ENCODE measurements at places on chromosomes 4 and X.

DNA sequence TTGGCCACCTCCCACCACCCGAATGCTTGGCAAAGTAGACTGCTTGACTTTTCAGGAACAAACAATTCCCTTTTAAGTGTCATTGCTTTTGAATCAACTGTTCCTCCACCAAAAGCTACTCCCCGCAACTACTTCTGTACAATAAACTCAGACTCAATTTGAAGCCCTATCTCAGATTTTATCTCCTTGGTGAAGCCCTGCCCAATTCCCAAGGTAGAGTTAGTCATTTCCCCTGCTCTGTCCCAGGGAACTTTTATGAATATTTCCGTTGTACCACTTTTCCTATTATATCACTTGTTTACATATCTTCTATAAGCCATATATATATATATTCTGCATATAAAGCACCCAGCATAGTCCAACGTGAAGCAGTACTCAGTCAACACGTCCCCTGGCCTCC lies 102.8 kb downstream of the C4orf51 start:
- DNase-seq, result no peak

DNA sequence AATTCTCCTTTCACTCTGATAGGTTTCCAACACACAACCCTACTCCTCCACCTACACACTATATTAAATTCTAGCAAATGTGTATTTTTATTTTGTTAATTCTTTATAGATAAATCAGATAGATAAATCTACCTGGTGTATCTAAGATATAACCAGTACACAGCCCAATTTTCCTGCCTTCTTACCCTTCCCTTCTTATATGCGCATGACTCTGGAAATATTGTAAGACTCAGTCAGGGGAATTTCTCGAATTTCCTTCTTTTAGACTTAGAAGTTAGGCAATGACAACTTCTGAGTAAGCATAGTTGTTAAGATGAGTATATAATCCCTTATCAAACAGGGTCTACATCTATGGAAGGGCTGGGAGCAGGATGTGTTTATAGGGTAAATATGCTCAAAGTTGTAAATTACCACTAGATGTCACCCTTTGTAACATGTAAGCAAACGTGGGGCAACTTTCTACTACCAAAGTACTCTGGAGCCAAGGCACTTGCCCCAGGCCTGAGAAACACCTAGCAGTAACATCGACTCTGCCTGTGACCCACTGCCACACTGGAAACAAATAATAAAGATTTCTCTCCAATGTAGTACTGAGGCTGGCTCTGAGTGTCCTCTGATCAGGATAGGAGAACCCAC lies 444.7 kb downstream of the IQCM start:
- DNase-seq, result peak; percentile 79

- DNase-seq, result no peak
Measured at GRCh38 chr4:138290805-138291204, 48.7 kb upstream of the SLC7A11 start.

GRCh38 chrX:12309040-12309743 lies 170.9 kb downstream of the FRMPD4 start:
- DNase-seq, result no peak

GRCh38 chr4:3305610-3306371 lies 13.0 kb downstream of the RGS12 start:
- no peak for DNase-seq

DNA sequence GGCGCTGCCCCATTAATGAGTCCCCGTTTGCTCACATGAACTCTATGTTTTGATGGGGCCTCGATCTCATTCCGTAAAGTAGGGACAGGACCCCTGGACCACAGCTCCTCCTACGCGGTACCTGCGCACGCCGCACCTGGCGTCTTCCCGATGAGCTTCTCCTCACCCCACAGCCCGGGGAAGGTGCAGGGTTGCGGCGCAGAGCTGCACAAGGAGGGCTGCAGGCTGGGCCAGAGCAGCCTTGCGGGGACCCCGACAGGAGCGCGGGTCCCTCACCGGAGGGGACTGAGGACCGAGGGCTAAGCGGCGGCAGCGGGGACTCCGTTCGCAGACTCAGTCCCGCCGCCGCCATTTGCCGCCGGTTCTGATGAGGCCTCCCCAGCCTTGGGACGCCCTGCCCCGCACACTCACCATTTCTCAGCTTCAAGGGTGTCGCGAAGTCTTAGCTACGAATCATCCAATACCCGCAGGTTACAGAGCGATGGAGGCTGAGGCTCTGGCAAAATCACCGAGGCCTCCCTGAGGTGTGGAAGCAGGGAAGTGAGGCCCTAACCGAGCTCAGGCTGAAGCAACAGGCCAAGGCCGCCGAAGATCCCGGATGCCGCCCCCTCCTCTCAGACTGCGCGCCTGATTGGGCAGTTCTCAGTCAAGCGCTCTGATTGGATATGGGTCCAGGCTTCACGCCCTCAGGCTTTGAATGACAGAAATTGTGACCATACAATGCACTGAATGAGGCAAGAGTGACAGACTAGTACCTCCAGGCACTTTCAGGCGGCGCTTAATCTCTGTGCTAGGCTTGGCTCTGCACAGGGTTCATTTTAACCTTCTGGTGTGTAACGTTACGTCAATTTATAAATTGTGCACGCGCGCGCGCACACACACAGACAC lies 25.1 kb downstream of the ZNF721 start:
- DNase-seq, result peak; percentile 99

GRCh38 chr4:26020083-26020668 lies 106.2 kb downstream of the SMIM20 start:
- DNase-seq, result peak; percentile 70

DNA sequence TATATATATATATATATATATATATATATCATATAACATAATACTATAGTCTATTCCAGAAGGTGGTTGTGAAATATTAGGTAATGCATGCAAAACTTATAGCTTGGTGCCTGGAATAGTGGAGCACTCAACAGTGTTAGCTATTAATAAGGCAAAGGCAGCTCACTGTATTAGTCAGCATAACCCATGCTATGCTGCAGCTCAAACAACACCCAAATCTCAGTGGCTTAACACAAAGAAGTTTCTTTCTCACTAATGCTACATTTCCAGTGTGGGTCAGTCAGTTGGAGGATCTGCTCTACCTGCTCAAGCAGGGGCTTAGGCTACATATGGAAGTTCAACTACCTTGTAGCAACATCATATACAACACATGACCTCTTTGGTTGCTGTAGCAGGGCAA lies 5.2 kb upstream of the RPGR start:
- DNase-seq, result no peak

GRCh38 chr4:36990128-36990872 lies 254.2 kb upstream of the NWD2 start:
- DNase-seq, result no peak

DNA sequence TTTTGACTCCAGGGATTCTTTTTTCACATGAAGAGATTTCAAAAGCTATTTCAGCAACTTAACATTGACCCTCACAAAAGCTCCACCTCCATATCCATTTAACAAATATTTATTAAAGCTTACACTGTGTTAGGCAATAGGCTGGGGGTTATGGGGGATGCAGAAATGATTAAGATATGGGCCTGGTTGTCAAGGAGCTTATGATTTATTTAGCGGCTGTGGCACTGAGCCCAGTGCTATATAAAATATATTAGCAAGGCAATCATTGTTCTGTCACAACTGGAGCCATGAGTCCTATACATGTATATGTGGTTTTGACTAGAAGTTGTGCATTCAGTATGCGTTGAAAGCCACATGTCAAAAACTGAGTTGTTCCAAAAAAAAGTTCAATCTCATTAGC lies 131.1 kb downstream of the GPC3 start:
- DNase-seq, result no peak

GRCh38 chrX:20063716-20064351 lies 52.9 kb downstream of the MAP7D2 start:
- DNase-seq, result no peak

DNA sequence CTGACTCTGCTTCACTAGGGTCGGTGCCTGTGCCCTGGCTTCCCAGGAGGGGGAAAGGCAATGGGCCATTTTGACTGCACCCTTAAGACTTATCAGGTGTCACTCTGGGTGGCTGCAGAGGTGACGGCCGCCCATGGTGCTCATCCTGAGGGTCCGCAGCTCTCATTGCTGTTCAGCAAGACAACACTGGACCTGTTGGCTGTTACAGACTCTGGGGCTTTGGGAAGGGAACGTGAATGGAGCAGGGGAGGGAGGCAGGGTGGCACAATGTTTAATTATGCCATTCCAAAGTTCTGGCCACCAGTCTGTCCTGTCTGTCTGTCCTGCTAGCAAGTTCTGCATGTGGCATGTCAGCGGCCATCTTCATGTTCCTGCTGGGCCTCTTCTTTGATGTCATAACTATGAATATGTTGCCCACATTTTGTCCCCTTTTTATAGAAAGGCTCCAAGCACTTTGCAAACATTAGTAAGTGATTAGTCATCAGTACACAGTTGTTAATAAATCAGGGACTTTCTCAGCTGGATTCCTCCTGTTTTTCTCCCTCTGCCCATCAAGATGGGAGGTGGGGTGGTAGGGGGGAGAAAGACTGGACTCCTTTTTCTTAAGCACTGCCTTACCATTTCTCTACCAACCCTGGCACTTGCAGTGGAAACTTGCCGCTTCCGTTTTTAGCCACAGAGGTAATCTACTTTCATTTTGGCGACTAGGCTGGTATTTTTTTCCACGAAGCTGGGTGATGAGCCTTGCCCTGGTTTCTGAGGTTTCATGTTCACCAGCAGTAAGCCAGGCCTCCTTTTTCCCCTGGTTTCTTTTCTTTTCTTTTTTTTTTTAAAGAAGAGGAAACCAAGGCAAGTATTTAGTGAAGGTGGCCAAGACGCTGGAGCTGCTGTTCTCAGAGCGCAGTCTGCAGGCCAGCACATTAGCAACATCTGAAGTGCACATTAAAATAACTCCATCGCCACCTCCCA lies 88.6 kb upstream of the TRIM2 start:
- peak; percentile 77 for DNase-seq

DNA sequence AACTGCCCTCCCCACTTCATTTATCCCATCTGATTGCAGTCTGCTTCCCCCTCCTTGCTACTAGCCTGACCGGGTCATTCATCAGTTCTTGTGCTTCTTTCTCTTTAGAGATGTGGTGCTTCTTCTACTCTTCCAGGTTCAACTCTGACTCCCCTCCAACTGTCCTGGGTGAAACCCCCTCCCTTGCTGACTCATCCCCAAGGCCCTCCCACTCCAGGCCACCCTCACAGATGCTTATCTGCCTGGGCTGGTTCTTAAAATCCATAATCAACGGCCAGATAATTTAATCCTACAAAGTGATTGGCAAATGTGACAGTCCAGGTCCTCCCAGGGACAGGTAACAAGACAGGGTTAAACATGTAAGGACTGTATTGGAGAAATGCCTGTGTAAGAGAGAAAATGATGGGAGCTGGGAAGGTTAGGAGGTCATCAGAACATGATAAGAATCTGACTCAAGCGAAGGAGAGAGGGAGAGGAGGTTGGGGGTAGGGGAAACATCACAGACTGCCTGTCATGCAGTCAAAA lies 182.8 kb upstream of the C1QTNF7 start:
- no peak for DNase-seq

DNA sequence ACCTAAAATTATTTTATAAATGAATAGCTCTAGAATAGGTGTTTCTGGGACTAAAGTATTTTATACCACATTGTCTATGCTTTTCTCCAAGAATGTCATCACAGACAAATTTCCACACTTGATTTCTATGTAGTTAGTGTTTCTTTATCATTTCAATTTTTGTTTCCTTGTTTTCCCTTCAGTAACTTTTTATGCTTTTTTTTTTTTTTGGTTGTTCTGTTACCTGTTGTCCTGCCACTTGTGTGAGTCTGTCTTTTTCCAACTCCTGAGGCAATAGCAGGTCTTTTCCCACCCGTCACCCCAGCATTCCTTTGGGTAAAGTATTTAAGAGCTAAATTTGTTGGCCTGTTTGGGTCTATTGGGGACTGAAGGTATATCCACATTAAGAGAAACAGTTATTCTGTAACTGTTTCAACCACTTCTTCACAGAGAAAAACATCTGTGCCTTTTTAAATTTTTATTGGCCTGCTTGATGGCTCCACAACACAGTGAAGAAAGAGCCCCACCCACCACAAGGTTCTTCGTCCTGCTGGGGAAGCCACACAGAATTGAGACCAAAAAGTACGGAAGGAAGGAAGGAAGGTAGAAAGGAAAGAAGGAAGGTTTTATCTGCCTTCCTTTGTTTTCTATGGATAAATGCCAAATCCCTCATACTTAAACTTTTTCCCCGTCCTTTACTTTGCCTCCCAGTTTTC lies 17.7 kb upstream of the GPC3 start:
- no peak for DNase-seq

GRCh38 chrX:28998609-28999135 lies 411.4 kb downstream of the IL1RAPL1 start:
- no peak for DNase-seq

- no peak for DNase-seq
Measured at GRCh38 chr4:110897784-110898183, 274.9 kb upstream of the PITX2 start.

DNA sequence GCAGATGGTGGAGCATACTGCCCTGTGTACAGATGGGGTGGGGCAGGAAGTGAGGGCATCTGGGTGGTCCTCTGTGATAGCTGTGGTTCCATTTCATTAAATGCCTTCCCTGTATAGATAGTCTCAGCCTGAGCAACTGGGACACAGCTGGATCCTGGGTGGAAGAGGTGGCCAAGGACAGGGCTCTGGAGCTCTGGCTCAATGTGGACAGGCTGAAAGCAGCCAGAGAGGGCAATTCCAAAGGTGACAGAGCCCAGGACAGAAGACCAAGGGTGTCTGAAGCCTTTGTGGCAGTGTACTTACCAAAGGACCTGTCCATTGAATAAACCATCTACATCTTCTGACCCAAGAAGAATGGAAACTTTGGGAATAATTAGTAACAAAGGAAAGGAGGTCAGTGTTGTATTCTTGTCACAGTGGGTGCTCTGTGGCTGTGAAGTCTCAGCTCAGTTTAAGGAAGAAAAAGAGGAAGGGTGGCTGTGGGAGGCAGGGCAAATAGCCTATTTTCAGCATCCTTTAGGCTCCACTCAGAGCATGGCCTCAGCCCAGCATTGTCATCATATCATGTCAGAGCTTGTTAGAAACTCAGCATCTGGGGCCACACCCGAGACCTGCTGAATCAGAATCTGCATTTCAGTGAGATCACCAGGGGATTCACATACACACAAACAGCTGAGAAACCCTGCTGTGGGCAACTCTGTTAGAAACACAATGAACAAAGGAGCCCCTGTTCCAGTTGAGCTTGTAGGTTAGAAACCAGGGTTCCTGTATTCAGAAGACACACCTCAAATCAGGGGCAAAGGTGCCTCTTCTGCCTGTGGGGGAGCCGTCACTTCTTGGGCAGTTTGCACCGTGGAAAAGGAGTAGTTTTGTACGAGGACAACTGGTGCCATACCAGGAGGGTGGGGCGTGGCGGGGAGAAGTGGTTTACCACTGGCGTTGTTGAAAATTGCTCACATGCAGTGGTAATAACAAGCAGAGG lies 168.6 kb downstream of the PTTG2 start:
- DNase-seq, result peak; percentile 65

DNA sequence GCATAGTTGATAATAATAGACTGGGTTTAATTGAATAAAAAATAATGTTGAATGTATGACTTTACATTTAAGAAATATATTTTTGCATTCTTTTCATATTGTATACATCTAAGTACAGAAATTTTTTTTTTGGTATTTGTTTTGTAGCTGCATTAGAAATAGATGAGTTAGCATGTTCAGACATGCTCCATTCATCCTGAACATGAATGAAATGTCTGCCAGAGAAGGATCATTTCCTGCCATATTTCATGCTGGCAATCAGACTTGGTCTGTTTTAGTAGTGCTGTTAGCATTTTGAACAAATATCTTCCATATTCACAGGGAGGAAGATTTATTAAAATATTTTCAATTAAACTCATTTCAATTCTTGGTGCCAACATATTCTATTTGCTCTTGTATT lies 98.9 kb downstream of the FRMPD4 start:
- no peak for DNase-seq

GRCh38 chr4:76386566-76387305 lies 34.2 kb downstream of the CCDC158 start:
- peak; percentile 2 for DNase-seq
